CD8-positive, alpha-beta memory T cell (primary cell): ENCODE measurements at places on chromosomes 12 and 14.

- no peak for DNase-seq
These were observed 146.1 kb upstream of the NOS1 start for GRCh38 chr12:117507548-117507947.

GRCh38 chr12:50103351-50103750, 457 bp upstream of the GPD1 start:
- DNase-seq = no peak

DNA sequence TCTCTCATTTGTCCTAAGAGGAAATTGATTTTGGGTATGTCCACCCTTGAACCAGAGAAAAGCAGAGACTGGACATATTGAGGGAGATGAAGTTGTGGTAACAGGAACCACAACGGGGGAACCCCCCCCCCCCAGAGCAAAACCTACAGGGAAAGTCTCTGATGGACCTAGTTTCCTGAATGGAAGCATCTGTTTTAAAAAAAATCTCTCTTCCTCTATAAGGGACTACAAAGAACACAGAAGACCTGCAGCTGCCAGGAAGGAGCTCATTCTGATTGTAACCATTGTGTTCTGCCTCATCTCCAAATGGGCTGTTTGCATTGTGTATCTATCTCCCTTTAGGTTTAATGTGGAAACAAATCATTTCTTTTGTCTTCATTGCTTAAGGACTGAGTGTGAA, 13.4 kb downstream of the C1S start:
- DNase-seq = no peak

DNA sequence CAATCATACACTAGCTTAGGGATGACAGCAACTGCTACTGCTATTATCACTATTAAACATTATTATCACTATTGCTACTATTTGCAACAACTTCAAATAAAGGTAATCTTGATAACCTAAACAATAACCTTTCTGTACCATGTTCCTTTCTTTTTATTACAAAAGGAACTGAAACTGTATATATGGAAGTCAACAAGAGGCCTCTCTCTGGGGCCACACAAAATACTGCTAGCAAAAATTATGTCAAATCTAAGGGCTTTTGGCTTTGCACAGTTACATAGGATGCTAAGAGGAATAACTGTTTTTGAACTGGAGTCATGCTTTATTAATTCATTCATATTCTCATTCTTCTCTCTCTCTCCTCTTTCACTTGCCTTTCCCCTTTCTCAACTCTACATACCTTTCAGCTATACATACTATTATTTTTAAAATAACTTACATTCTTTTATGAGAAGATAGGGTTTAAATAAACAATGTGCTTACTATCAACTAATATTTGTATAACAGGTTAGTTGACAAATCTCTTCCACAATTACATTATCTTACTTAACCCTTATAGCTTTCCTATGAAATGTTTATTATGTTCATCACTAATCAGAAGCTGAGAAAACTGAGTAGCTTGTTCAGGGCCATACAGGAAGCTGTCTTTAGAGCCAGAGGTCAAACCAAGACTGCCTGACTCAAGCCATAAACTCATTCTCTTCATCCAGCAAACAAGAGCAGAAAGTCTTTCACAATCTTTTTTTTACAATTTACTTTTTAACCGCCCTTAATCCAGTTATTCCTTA, 25.7 kb downstream of the SPTSSA start:
- no peak for DNase-seq

- no peak for DNase-seq
These were observed 2.7 kb downstream of the ANKRD33 start for GRCh38 chr12:51890511-51891171.

DNA sequence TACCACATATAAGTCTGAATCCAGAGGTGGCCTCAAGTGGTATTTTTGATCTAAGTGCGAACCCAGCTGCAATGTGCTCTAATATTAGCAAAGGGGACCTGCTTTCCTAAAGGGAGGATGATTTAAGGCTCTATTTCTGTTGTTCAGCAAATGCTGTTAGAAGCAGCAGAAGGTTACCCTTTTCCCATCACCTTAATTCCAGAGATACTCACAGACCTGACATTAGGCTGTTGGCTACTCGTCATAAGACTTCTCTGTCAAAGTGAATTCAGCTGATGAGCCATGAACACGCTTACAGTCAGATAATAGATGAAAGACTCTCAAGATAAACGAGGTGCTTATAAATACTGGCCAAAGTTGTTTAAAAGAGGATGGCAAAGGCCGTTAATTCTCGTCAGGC, 308.7 kb upstream of the DDHD1 start:
- no peak for DNase-seq

DNA sequence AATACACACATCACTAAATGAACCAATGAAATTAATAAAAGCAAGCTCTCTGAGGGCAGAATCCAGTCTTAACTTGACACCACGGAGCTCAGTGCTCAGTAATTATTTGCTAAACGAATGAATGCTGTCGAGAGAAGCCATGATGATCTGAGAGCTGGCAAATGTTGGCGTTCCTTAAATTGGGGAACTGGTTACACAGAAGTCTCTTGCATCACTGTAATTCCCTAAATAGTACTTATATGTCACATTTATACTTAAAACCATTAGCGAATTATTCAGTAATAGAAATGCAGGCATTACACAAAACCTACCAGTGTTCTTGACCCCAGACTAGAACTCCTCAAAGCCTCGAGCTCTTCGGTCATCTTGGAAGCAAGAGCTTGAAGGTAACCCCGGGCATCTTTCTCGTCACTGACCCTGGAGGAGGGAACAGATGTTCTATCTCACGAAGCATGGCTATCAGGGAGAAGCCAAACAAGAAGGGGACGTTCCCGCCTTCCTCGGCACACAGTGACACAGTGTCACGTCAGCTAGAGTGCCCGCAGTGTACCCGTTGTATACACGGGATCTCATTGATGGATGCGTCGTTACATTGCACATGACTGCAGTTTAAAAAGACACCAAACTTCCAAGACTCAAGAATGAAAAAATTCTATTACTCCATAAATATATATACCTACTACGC, 43.6 kb downstream of the AMN start:
- DNase-seq = no peak

- DNase-seq = no peak
These were observed 574.8 kb downstream of the FLRT2 start for GRCh38 chr14:86104691-86105265.

DNA sequence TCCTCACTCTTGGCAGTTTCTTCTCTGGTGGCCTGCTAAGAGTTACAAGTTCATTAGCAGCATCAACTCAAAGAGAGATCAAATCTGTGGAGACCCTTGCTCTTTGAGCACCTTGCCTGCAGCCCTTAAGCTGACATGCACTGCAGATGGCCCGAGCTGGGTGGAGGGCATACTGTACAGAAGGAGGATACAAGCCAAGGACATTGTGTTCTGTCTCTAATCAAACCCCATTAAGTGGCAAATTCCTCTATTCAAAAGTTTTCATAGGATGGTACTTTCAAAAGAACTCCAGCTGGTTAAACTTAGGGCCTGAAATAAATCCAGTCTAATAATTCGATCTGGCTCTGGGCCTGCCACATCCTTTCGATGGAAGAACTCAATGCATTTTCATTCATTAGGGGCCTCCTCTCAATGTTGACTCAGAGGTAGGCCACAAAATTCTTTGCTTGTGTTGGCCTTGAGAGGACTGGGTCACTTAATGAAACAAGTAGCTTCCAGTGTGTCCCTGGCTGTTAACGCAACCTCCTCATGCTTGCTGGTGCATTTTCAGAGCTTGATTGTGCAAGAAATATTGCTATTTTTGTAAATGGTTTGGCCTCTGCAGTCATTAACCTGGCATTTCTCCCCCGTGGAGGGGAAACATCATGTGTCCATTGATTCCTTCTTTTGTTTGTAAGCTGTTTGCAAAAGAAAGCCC, 318.2 kb downstream of the NUAK1 start:
- no peak for DNase-seq

DNA sequence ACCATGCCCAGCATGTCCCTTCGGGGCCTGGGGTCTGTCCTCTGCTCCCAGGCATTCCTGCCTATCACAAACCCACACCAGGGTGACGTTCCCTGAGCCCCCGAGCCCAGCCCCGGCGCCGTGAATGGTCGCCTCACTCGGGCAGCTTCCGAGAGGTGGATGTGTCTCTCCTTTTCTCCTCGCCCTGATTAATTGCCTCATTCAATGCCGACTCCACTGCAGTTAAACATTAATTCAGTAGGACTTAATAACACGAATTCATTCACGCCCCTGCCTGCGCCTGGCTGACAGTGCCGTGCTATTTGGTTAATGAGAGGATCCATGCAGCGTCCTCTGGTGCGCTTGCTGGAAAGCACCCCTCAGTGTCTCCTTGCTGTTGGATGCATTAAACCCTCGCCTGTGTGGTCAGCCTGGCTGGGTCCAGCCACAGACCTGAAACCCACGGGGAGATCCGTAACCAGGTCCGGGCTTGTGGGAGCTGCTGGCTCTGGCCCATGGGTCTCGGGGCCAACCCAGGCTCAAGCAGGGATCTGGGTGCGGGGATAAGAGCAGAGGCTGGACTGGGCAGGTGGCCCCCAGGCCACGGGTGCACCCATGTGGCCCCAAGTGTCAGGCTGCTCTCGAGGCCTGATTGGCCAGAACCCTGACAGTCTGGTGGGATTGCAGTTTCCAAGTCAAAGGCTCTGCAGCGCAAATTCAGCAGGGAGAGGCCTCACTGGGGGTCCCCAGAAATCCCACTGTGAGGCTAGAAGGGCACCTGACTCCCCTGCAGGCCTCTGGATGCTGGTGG, 55.4 kb downstream of the FBRSL1 start:
- DNase-seq = no peak

DNA sequence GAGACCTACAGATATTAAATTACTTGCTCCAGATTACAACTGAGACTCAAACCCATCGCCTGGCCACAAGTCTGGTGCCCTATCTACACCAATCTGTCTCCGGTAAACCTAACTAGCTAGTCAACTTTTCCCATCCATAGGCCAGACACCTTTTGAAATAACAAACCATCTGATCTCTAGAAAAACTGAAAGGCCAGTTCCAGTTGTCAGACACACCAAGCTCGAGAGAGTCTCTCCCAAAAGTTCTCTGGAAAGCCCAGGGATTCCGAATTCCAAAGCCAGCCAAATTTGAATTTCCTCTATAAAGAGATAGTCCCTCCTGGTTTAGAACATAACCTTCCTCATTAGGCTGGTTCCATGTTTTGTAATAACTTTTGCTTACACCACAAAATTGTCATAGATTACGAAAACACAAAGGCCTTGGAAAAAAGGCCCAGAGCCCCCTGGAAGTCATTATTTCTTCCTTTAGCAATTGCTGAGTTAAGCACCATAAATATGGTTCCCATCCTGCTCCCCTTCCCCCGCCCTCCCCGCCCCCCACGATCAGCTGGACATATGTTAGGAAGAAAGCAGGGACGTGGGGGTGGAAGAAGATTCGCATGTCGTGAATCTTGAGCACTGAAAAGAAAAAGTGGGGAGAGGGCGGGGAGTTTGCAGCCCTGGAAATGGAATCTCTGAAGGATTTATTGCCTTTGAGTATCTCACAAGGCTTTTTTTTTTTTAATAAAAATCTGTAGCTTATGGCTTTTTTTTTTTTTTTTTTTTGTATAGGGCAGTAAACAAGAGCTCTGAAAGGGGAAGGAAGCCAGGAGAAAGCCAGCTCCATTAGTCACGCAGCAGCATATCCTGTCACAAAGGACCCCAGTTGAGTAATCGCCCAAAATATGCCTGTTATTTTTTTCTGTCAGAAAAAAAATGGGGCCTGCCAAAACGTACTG, 110.4 kb downstream of the ZFP36L1 start:
- DNase-seq = no peak

DNA sequence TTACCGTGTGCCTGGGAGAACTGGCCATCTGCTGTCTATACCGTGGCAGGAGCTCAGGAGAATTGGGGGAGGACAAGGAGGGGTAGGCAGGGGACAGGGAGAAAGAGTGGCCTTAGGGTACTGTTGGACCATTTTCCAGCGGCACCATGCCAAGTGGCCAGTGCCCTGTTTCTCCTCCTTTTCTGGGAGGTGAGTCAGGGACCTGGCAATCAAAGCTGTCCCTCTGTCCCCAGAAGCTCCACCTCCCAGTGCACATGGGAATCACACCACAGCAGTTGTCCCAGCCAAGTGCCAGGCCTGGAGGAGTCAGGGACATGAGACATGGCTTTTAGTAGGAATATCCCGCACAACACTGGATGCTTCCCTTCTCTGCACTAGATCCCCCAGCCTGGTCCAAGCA, 118.0 kb downstream of the GCH1 start:
- no peak for DNase-seq

DNA sequence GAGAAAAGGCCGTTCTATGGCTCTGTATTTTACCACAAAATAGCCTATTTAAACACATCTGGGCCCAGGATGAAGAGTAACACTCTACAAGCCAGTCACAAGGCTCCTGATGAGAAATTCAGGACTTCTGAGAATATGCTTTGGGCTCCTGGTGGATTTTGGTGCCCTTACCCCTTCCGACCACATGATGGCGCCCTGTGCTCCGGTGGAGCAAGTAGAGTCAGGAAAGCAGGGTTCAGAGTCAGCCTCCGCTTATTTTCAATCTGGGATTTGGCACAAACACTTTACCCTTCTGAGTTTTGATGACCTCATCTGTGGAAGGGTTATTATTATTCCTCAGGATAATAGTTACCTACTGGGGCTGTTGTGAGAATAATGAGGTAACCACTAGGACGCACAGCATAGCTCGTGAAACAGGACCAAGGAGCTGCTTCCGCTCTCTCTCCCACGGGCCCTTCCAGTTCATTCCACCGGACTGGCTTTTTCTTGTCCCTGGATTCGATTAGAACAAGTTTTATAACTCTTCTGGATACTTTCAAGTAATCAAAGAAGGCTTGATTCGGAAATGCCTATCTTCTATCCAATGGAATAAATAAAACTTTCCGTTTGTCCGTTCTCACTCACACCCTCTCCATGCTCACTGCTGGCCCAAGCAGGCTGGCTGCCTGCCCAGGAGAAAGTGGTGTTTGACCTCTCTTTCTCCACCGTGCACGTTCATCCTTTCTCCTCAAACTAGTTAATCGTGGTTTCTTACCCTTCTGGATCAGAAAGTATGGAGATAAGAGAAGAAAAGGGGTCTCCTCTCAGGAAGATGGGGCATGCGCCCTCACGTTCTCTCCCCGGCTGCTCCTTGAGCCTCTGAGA, 104.6 kb downstream of the GALC start:
- no peak for DNase-seq

DNA sequence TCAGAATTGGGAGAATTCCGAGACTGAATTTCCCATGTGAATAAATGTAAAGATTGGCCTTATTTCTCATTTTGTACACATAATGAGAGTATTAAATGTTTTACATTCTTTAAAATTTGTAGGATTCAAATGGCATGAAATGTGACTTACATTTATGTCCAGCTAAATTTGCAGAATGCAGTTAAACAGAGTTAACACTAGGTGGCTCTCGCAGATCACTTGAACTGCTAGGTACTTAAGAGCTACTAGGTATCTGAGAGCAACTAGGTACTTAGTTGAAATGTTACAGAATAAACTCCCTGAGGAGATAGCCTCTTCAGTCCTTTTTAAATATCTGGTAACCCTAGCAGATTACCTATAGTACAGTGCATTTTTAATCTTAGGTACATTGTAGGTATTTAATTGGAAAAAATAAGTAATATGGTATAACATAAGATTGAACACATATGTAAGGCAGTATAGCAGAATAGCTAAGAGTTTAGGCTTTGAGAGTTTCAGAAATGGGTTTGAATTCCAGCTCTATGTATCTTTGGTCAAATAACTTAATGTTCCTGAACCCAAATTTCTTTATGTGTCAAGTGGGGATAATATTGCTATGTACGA, 73.8 kb downstream of the KIAA0586 start:
- no peak for DNase-seq

GRCh38 chr14:83217492-83217891, 1683.8 kb upstream of the SEL1L start:
- DNase-seq = no peak

- DNase-seq = no peak
These were observed 496.5 kb downstream of the VRK1 start for GRCh38 chr14:97293659-97294058.

GRCh38 chr12:92877904-92878303, 51.2 kb downstream of the EEA1 start:
- no peak for DNase-seq
